ENCODE measurements at places on chromosomes 1 and 21. TPM values are rescaled to one million over a fixed set of nuclear protein-coding genes. Genes with fewer than 3 reads are reported as not detected.

DNA sequence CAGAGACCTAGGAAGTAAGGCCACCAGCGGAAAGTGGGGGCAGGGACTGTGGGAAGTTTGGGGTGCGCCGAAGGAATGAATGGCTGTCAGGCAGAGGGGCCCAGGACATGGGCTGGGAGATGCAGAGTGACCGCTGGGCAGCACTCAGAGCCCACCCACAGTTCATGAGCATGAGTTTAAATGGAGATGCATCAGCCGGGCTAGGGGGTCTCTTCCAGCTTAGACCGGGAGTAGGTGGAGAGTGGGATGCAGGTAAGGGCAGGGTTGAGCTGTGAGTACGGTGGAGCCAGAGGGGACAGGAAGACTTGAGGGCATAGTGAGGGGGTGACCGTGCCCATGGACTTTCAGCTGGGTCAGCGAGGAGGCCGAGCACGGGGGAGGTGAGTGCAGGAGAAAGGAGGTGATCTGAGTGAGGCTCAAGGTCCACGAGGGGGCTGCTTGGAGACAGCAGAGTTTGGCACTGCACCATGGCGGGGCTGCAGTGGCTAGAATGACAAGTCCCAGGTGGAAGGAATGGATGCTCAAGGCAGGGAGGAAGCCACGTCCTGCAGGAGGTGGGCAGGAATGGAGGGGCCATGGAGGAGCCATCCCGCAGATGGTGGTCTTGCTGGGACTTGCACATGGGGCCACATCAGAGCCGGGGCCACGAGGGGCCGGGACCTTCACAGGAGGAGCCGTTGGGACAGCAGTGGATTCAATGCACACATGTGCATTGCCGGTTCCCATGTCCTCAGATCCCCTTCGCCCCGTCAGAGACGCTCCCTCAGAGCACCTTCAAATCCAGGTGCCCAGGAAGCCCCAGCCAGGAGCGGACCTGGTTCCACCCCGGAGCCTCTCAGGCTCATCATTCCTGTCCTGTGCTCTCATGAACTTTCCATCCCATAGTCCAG lies 34.9 kb downstream of the UBASH3A start:
- H3K27me3 ChIP-seq, result no peaks in the 10 kb centered on the region
- DNase-seq, result no peak
- H3K4me1 ChIP-seq, result no peaks in the 10 kb centered on the region
- no peak overlapping the region for H3K27ac ChIP-seq
- no peak overlapping the region for H3K4me3 ChIP-seq
- no peaks in the 10 kb centered on the region for H3K36me3 ChIP-seq

GRCh38 chr1:247064304-247064703 lies 14.3 kb downstream of the ZNF670 start:
- H3K4me3 ChIP-seq, result no peak overlapping the region
- no peaks in the 10 kb centered on the region for H3K36me3 ChIP-seq
- H3K27ac ChIP-seq, result no peak overlapping the region
- no peaks in the 10 kb centered on the region for H3K4me1 ChIP-seq

DNA sequence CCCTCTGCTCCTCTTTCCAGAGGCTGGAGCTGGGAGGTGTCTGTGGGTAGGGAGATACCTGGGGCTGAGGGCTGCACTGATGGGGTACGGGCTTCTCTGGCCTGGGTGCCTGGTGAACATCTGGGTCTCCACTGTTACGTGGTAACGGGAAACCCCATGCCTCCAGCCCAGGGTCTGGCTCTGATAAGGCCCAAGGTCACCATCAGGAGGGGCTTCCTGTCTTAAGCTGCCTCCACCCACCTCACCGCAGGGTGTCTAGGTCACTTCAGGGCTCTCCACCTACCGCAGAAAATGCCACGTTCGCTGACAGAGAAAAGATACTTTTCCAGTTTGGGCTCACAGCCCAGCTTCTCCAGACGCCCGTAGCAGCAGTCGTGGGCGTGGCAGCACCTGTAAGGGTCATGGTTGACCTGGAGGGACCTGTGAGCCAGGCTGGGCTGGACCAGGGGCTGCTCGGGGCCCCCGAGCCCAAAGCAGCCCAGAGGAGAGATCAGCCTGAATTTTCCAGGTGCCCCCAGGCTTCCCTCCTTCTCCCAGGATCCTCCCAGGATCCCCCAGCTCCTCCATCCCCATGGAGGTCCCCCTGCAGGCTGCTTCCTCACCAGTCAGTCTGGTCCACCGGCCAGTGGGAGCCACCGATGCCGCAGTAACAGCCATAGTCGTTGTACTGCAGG lies 1.3 kb downstream of the PLA2G2E start:
- no peak for DNase-seq
- H3K27me3 ChIP-seq, result no peaks in the 10 kb centered on the region
- H3K36me3 ChIP-seq, result no peaks in the 10 kb centered on the region
- no peak overlapping the region for H3K4me3 ChIP-seq
- H3K4me1 ChIP-seq, result no peaks in the 10 kb centered on the region

DNA sequence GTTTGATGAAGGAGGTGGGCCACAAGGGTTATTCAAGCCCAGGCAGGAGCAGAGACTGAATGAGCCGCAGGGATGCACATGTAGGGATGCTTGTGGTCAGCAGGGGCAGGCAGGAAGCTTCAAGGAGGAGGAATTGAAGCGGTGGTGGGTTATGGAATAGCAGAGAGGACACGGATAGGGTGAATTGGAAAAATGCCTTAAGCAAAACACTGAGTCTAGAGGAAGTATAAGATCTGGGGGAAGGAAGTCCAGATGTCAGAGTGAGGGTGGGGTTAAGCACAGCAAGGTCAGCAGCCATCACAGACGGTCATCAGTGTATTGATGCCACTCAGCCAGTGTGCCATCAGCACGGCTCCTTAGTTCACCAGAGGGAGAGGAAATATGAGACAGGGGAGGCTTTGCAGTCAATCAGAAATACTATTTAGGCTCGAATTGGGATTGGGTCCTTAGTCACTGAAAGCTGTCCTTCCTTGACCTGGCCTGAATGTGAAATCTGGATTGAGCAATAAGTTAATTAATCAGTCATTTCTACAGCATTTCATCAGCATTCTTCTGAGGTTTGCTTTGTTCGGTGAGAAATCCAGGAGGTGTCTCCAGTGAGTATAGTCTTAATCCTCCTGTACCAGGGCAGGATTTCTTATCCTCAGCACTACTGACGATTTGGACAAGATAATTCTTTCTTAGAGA lies 6.0 kb upstream of the LCE1F start:
- no peaks in the 10 kb centered on the region for H3K4me1 ChIP-seq
- H3K36me3 ChIP-seq, result no peaks in the 10 kb centered on the region

- H3K36me3 ChIP-seq, result peaks cover 35% of the 10 kb centered on the region
- no peaks in the 10 kb centered on the region for H3K4me1 ChIP-seq
- DNase-seq, result no peak
- H3K4me3 ChIP-seq, result no peak overlapping the region
- no peak overlapping the region for H3K27ac ChIP-seq
Observed at GRCh38 chr1:211352985-211353515, 26.4 kb downstream of the TRAF5 start.

DNA sequence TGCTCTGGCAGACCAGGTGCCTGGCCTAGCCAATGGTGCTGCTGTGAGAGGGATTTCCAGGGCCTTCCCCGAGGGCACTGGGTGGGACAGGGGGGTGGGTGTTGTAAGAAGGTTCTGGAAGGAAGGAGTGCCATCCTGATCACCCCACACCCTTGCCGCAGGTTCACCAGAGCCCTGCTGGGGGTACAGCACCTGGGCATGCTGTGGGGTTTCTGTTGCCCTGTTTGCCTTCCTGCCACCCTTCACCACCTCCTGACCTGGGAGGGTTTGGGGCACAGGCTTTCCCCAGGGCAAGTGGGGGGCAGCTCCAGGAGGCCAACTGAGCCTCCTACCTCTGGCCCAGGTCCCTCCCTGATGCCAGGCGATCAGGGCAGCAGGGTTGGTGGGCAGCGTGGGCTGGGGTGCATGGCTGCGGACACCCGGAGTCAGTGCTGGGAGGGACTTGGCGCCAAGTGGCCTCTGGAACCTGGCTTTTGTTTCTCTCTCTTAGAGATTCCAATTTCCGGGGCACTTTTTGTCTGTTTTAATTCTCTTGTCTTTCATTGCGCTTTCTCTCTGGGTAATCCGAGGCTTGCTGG lies 318.8 kb downstream of the PTPRU start:
- no peaks in the 10 kb centered on the region for H3K36me3 ChIP-seq
- no peaks in the 10 kb centered on the region for H3K4me1 ChIP-seq
- H3K4me3 ChIP-seq, result no peak overlapping the region

DNA sequence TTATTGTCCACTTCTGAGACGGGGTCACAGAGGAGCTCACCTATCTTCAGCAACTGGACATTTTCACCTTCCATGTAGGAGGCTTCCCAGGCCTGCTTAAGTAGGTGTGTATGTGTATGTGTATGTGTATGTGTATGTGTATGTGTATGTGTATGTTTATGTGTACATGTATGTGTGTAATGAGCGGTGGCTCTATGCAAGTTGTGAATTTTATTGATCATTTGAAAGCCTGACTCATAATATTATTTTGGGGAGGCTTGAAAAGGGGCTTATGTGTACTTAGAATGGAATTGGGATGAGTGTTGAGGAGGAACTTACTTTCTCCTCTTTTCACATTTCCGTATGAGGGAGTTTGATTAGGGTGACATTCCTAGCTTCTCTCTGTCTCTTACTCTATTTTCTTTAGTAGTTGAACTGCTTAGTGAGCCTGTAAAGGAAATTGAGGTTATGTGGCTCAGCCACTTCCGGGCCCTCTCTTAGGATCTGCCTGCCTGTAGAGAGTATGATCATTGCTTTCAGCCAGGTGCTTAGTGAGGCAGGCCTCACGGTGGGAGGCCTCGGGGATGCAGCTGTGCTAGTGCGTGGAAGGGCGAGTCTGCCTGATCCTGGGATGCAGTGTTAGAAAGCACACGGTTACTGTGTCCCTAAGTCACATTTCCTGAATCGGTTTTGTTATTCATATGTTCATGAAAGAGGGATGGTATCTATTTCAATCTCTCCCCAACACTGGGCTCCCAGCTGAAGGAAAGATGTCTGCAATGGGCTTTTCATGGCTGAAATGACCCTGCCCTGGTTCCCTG lies 61.0 kb downstream of the IER5 start:
- H3K27me3 ChIP-seq, result no peaks in the 10 kb centered on the region
- peaks cover 22% of the 10 kb centered on the region for H3K4me1 ChIP-seq
- H3K27ac ChIP-seq, result no peak overlapping the region
- no peak overlapping the region for H3K4me3 ChIP-seq
- H3K36me3 ChIP-seq, result no peaks in the 10 kb centered on the region

- peaks cover 74% of the 10 kb centered on the region for H3K36me3 ChIP-seq
- no peak overlapping the region for H3K27ac ChIP-seq
- DNase-seq, result no peak
- H3K27me3 ChIP-seq, result no peaks in the 10 kb centered on the region
- H3K4me3 ChIP-seq, result no peak overlapping the region
Observed at GRCh38 chr1:222561656-222562055, 13.8 kb upstream of the HHIPL2 start.

DNA sequence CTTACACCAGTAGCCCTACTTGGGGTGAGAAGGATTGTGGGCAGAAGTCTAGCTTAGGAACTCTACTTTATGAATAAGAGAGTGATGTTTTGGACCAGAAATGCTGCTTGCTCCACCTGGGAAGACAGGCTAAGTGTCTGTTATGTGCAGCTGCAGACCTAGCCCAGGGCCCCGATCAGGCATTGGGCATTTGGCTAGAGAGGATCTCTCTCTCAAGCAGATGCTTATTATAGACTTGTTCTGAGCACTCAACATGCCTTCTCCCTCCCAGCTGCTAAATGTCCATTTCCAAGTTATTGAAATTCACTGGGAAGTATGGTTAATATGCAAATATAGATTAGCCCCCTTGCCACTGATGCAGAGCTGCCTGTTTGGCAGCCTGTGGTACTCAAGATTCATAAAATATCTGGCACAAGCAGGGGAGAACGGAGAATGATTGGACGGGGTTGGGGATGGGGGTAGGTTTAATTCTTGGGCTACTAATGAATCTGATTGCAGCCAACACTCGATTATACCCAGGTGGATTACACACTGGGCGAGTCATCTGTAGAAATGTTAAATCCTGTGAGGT lies 115.9 kb downstream of the KCND3 start:
- no peaks in the 10 kb centered on the region for H3K4me1 ChIP-seq
- H3K27ac ChIP-seq, result no peak overlapping the region
- no peak for DNase-seq
- H3K4me3 ChIP-seq, result no peak overlapping the region

- H3K27me3 ChIP-seq, result no peaks in the 10 kb centered on the region
- H3K27ac ChIP-seq, result no peak overlapping the region
- no peak overlapping the region for H3K4me3 ChIP-seq
- H3K36me3 ChIP-seq, result no peaks in the 10 kb centered on the region
Observed at GRCh38 chr21:44755227-44755626, 43.9 kb upstream of the TSPEAR start.

DNA sequence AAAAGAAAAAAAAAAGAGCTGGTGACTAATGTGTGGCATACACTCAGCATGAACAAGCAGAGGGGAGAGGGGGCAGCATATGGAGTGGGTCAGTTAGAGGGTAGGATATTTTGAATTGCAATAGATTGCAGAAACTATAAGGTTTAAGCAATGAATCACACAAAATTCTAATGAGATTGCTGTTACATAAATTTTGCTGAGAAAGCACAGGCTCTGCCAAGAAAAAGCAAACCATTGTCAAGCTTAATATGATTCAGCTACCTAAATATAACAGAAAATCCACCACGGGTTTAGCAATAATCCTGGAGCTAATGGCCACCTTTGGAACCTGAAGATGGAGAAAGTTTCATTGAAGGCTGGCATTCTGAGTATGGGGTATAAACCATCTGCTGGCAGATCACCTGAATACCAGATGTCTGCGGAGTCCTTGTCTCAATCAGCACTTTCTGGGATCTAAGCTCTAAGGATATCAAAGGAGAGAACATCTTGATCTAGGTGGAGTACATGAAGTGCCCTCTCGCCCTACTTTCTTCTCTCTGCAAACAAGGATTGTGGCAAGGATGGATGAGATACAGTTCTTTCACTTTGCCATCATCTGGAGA lies 30.3 kb upstream of the ANGPTL7 start:
- H3K36me3 ChIP-seq, result peaks cover 46% of the 10 kb centered on the region
- H3K4me3 ChIP-seq, result no peak overlapping the region
- no peaks in the 10 kb centered on the region for H3K27me3 ChIP-seq
- peaks cover 38% of the 10 kb centered on the region for H3K4me1 ChIP-seq
- peak overlapping the region; percentile 86 for H3K27ac ChIP-seq

- H3K27me3 ChIP-seq, result no peaks in the 10 kb centered on the region
- peak overlapping the region; percentile 17 for H3K27ac ChIP-seq
- peaks cover 9% of the 10 kb centered on the region for H3K4me1 ChIP-seq
- peaks cover 12% of the 10 kb centered on the region for H3K36me3 ChIP-seq
Observed at GRCh38 chr21:31658053-31658452, 1.4 kb upstream of the SOD1 start.

- no peaks in the 10 kb centered on the region for H3K4me1 ChIP-seq
- H3K4me3 ChIP-seq, result no peak overlapping the region
- no peak for DNase-seq
- H3K27me3 ChIP-seq, result no peaks in the 10 kb centered on the region
- no peak overlapping the region for H3K27ac ChIP-seq
Observed at GRCh38 chr1:11746092-11746491, 10.2 kb downstream of the AGTRAP start.

Gene L1TD1
- 2.4 TPM for total RNA-seq

Gene SNX7
- 17.4 TPM for total RNA-seq

Gene RNU1-4
- under 0.01 TPM for total RNA-seq

Gene SERPINC1
- not detected for total RNA-seq

Gene TBCE
- total RNA-seq, result 32.1 TPM

Gene E2F2
- total RNA-seq, result 0.30 TPM

Gene KCNK1
- 3.7 TPM for total RNA-seq

Data from tibial nerve (tissue), 4 donors.